IPS DF 19.7 (cell line): ENCODE measurements at places on chromosomes 2 and 18.

DNA sequence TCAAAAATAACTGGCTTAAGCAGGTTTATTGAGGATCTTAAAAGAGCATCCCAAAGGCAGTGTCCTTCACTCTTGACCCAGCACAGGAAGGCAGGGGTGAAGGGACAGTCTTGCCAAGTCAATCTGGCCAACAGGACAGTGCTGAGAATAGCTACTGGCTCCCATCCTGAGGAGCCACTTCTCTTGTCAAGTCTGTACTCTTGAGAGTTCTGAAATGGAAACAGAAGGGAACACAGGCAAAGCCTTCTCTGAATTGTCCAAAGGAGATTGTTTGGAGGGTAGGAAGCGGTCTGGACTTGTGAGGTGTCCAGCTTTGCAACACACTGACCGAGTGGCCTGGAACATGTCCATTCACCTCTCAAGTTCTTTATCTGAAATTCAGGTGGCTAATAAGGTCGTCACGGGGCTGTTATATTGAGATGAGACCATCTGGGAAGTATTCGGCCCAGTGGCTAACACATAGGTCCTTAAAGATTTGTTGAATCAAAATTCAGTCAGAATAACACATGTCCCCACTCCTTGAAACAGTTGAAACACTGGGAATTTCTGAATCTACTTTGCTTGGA lies 99.5 kb upstream of the FHL2 start:
- no peak for DNase-seq

DNA sequence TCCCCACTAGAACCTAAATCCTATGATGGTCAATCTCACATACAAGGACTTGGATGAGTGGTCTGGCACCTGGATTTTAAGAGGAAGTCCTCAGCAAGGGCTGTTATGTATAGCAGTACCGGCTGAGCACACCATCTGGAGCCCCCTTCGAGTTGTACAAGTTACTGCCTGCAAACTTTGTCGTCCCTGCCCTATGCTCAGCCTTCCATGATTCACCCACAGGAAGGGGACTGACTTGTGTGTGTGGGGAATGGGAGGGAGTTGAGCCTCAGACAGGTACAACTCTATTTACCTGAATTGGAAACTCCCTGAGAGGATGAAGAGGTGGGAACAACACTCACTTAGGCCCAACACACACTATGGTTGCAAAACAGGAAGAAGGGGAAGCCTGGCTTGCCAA lies 186.6 kb downstream of the MYO5B start:
- no peak for DNase-seq

GRCh38 chr2:71903841-71904240 lies 243.8 kb downstream of the CYP26B1 start:
- no peak for DNase-seq

GRCh38 chr2:1051075-1051474 lies 100.4 kb downstream of the SNTG2 start:
- peak; percentile 45 for DNase-seq

DNA sequence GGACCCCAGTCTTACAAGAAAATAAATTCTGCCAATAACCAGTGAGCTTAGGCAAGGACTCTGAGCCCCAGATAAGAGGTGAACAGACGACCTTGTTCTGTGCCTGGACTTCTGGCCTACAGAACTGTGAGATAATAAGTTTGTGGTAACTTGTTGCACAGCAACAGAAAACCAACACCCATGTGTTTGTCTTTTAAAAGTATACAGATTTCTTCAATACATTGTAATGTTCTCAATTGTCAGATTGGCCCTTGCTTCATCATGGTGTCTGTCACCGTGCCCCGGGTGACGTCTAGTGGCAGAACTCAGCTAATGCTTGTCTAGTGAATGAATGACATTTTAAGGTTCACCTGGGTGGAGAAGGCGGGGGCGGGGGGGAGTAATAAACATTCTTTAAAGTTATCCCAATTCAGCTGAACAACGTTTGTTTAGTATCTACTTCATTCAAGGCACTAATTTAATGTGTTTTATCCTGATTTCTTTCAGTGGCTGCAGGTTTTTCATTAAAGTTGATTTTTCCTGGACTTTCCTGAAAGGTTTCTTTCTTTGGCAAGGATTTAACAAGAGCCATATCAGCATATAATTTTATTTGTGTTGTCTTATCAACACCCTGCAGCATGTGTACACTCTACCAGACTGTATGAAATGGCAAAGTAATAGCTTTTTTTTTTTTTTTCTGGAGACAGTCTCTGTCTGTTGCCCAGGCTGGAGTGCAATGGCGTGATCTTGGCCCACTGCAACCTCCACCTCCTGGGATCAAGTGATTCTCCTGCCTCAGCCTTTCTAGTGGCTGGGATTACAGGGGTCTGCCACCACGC lies 123.8 kb upstream of the DLX2 start:
- no peak for DNase-seq

DNA sequence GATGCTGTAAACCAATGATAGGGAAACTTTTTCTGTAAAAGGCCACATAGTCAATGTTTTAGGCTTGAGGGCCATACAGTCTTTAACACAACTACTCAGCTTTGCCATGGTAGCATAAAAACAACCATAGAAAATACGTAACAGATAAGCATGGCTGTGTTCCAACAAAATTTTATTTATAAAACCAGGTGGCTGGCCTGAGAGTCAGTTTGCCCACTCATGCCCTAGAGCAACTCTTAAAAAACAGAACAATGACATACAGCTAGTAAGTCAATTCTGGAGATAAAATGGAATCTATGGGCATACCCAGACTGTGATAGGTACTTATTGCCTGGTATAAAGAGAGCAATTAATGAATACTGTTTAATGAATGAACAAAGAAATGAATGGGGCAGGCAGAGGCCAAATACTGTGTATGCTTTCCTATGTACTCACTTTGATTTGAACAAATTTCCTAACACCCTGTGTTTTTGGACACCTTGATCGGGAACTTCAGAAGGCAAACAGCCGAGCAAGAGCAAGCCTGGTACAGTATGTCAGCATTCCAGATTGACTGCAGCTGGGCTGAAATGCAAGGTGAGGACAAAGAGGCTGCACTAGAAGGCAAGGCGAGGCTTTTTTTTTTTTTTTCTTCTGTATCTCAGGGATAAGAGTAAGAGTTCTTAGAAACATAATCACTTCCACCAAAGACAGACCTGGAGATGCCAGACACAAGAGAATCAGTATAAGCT lies 315.3 kb downstream of the CLIP4 start:
- DNase-seq = no peak

GRCh38 chr2:52639692-52640091 lies 1127.9 kb upstream of the CHAC2 start:
- DNase-seq = no peak

DNA sequence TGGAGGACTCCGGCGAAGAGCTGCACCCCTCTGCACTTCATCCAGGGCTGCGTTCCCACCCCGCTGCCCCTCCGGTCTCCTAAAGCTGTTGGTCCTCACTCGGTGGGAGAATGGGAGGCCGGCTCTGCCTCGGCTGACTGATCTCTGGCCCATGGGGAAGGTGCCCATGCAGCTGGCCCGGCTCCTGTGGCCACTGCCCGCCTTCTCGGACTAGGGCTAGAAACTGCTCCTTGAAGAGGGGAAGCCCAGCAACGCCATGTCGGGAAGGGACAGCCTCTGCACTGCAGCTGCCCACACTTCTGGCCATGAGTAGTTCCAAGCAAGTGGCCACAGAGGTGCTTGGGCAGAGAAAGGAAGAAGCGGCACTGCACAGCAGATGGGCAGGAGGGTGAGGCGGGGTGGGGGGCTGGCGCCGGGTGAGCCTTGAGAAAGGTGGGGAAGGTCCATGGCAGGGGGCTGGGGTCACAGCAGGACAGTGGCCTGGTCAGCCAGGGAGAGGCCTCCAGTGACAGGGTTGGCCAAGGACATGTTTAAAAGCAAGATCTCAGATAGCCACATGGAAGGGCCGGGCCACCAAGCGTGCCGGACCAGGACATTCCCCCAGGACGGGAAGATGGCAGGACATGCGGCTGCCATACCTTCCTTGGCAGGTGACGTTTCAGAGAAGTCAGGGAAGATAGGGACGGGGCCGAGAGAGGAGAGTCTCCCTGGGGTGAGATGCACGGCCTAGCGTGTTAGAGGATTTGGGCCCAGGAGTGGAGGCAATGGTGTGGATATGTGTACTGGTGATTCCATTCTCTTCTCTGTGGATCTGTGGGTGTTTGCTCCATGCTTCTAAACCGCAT lies 158.8 kb upstream of the HDAC4 start:
- DNase-seq = no peak

- no peak for DNase-seq
Observed at GRCh38 chr2:49251766-49252165, 97.5 kb upstream of the FSHR start.

DNA sequence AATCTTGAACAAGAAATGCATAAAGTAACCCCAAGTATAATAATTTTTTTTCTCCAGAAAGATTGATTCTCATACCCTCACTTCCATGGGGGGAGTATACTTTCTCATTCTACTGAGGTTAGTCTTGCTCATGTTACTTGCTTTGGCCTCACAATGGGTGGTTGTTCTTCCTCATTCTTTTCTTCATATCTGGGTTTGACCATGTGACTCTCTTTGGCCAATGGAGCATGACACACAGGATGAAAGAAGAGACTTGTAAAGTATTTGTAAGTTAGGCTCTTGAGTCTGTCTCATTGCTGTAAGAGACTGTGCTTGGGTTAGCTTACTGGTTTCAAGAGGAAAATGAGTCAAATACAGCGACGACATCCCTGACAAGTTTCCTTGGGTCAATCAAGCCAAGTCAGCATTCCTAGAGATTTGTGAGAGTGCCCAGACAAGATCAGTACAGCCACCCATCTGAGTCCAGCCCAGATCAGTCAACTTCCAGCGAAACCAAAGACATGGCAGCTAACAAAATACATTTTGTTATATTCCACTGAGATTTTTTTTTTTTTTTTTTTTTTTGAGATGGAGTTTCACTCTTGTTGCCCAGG lies 970.2 kb downstream of the BCL11A start:
- DNase-seq = no peak

GRCh38 chr2:191233533-191233932 lies 11.7 kb upstream of the MYO1B start:
- DNase-seq = no peak

DNA sequence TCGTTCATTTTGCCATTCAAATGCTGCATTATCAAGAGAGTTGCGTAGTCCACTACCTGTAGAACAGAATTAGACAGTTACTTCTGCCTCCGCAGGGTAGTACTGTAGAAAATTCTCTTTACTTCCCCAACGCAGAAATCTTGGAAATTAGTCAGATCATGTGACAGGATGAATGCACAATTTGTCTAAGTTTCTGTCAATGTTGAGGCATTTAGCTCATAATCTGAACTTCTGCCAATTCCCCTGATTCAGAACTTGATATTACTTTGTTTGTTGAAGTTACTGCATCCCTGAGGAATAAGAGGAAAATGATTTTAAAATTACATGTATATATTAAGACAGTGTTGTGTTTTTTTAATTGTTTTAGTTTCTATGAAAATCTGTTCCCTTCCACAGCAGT lies 83.4 kb downstream of the TTC27 start:
- DNase-seq = no peak

DNA sequence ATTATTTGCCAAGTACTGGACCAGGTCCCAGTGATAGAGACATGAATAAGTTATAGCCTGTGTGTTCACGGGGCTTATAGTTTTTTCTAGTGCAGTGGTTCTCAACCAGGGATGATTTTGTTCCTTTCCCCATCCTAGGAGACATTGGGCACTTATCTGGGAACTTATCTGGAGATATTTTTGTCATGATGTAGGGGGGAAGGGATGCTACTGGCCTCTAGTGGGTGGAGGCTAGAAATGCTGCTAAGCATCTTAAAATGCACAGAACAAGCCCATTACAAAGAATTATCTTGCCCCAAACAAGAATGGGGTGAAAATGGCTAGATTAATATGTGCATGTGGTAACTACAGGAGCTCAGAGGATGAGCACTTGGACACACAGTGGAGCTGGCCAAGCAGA lies 75.2 kb downstream of the KLHL29 start:
- DNase-seq = no peak

DNA sequence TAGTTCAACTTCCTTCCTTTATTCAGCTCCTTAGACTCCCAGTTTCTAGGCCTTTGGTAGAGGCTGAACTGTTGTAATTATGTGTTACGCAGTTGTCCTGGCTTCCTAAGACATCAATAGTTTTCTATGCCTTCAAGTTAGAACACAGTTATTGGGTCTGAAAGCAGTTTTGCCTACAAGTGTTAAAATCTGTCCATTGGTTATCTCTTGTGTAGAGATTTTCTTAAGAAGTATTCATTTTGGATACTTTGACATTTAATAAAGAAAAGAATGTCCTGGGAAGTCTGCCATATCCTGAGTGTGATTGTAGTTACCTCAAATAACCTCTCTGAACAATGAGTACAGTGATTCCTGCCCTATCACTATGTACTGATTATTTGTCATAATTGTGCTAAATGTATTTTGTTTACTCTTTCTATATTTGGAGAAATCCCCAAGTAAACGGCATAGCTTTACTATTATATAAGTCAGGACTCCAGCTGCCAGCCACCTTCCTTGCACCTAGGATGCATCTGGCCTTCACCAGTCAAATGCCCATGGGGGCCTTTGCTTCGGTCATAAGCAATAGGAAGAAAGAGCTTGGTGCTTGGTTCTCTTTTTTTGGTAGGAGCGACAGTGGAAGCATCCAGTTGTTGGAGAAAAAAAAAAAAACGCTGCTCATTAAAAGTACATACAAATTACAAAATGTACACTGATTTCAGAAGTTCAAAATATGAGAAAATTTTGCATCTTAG lies 449.5 kb upstream of the PKDCC start:
- DNase-seq = no peak

- no peak for DNase-seq
Observed at GRCh38 chr2:37243435-37243834, 12.0 kb downstream of the NDUFAF7 start.

DNA sequence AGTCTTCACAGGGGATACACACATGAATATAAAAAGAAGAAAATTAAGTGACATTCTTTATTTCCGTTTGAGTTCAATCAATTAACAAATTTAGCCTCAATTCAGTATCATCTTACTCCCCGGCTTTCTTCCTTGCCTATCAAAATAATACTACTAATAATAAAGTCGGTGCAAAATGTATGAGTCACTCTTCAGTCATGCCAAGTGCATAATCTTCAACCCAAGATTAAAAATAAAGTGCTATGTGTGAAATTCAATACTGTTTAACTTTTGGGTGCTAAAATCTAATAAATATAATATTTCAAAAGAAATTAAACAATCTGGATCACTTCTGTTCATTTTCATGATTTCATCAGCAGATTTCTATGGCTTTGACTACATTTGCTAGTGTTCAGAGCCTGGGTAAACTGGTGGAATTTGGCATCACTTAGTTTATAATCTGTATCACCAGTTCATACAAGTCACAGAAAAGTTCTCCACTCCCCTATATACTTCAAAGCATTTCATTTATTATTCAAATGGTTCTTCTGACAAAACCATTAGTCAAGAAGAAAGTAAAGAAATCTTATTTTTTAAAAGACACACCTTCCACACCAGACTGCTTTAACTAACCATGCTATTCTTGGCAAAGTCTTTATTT lies 183.6 kb downstream of the THADA start:
- DNase-seq = no peak

GRCh38 chr2:241949736-241950412 lies 80.3 kb downstream of the RTP5 start:
- DNase-seq = no peak

- no peak for DNase-seq
Observed at GRCh38 chr18:34971313-34971712, 69.9 kb upstream of the MAPRE2 start.
